H7 (cell line): ENCODE measurements at places on chromosomes 5 and 9. TPM values are rescaled to one million over a fixed set of nuclear protein-coding genes. Genes with fewer than 3 reads are reported as not detected.

FGF1 gene
- 0.24 and 2.9 TPM in 2 replicates for total RNA-seq

PCDHB11 gene
- 0.03 and 0.18 TPM in 2 replicates for total RNA-seq

DNA sequence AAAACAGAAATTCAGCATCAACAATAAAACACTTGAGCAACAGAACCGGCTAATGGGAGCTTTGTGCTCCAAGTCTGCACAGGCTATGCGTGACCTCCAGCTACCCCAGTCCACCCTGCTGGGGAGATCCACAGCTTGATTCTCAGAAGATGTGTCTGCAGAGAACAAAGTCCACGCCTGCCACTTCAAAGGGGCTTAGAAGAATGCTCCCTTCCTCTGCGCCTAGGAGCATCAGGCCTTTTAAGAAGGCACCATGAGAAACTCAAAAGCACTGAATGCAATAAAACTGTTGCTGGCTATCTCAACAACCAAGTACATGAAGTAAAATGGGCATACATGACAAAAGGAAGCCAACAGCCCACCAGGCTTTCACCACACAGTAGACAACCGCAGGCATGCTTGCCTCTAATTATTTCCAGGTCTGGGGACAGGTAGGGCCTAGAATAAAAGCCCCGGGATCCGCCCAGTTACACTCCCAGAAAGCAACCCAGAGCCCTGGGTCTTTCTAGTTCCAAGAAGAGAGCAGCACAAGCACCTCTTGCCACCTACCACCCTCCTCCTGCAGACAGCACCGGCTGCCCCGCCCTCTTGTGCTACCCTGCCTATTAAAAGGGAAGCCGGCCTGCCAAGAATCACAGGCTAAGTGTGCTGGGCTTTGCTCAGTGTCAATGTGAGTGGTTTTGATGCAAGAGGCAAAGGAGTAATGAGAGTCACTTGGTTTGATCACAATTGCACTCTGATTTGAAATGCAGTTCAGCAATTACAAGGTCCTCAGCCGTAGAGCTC lies 123.2 kb downstream of the SPOCK1 start:
- peak; percentile 29 for DNase-seq

DNA sequence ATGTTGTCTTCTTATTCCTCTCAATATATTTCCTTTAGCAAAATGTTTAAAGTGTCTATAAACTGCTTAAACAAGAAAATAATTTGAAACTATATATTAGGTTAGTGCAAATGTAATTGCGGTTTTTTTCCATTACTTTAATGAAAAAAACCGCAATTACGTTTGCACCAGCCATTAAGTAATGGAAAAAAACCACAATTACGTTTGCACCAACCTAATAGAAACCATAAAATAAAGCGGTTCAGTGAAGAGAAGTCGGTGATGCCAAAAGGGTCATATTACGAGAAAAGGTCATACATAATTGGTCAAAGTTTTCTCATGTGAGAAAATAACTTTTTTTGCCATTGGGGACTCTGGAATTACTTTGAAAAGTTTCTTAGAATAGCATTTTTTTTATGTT lies 385.6 kb upstream of the ST8SIA4 start:
- no peak for DNase-seq

DNA sequence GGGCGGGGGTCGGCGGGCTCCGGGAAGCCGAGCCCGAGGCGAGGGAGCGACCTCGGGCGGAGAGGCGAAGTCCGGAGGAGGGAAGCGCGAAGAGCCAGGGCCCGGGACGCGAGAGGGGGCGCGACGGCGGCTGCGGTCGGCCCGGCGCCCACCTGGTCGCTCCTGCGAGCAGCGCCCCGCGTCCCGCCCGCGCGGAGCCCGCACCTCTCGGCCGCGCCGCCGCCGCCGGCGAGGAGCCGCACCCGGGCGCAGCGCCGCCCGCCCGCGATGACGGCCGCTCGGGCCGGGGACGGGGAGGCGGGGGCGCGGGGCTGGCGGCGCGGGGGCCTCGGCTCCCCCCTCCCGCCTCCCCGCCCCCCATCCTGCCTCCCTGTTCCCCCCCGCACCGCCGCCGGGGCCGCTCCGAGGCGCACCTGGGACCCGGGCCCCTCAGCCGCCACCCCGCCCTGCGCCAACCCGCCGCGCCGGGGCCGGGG lies 2.6 kb downstream of the NR5A1 start:
- peak; percentile 93 for DNase-seq

GRCh38 chr5:27473307-27474046 lies 435.1 kb upstream of the CDH9 start:
- DNase-seq, result no peak

GRCh38 chr5:144598451-144599068 lies 427.9 kb downstream of the KCTD16 start:
- peak; percentile 25 for DNase-seq

SOX30 gene
- 0.04 and 0.42 TPM in 2 replicates for total RNA-seq

GRCh38 chr9:83444110-83444509 lies 94.1 kb downstream of the FRMD3 start:
- DNase-seq, result no peak

DNA sequence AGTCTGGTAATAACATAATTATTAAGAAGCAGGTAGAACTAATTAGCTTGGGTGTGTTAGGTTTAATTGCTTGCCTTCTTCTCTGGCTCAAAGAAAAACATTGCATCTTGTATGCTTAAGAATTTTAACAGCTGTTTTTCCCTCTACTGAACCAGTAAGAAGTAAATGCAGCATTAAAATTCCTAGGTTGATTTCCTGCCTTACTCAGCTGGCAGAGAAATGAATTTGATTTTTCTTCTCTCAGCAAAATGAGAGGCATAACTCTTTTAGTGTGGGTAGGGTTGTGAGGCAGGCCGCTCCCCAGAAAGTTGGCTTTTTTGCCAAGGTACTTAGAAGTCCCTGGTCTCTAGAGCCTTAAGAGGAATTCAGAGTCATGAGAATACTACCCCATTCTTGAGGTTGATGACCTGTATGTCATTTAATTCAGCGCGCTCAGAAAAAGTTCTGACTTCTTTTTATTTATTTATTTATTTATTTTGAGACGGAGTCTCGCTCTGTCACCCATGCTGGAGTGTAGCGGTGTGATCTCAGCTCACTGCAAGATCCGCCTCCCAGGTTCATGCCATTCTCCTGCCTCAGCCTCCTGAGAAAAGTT lies 302.6 kb downstream of the ARHGEF28 start:
- no peak for DNase-seq

- DNase-seq, result no peak
These were observed 42.7 kb upstream of the CDC42SE2 start for GRCh38 chr5:131221008-131221703.

DNA sequence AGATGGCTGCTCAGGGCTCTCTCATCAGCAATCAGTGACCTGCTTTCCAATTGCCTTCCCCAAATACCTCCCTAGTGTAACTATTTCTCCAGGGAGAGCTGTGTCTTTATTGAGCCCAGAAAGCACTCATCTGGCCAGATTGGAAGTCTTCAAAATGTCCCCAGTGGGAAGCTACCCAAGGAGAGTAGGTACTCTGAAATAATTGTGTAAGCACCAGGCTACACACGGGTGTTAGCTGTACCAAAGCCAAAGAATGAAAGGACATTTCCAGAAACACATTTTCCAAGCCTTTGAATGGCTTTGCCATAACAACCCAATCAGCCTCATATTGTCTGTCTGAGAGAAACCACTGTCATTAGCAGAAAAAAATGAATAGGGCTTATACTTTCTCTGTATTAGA lies 318.8 kb downstream of the FAM170A start:
- DNase-seq, result no peak

DNA sequence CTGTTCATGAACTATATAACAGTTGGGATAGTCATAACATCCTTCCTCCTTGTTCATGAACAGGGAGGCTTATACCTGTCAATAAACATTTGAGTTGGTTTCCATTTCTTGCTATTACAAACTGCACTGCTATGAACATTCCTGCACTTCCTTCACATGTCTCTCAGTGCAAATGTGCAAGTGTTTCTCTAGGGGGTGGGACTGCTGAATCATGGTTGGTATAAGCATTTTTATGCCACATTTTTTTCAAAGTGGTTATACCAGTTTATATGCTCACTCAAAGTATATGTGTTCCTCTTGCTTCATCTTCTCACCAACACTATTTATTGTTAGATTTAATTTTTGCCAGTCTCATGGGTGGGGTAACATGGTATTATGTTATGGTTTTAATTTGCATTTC lies 25.8 kb upstream of the TPD52L3 start:
- DNase-seq, result no peak

DNA sequence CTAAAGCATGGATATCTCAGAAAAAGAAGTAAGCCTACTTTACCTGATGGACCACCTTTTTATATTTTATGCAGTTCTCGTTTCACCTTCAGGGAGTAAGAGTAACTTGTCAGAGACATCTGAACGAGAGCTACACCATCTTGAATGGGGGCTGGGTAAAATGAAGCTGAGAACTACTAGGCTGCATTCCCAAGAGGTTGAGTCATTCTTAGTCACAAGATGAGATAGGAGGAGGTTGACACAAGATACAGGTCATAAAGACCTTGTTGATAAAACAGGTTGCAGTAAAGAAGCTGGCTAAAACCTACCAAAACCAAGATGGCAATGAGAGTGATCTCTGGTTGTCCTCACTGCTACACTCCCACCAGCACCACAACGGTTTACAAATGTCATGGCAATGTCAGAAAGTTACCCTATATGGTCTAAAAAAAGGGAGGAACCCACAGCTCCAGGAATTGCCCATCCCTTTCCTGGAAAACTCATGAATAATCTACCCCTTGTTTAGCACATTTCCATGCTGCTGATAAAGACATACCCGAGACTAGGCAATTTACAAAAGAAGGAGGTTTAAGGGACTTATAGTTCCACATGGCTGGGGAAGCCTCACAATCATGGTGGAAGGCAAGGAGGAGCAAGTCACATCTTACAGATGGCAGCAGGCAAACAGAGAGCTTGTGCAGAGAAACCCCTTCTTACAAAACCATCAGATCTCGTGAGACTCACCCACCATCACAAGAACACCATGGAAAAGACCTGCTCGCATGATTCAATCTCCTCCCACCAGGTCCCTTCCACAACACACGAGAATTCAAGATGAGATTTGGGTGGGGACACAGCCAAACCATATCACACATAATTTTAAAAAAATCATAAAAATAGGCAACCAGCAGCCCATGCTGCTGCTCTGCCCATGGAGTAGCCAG lies 62.5 kb downstream of the GIN1 start:
- no peak for DNase-seq

TSSK1B gene
- total RNA-seq, result not detected in 2 replicates

NR5A1 gene
- total RNA-seq, result 0.30 and 0.73 TPM in 2 replicates

GRCh38 chr5:35073160-35073559 lies 25.4 kb upstream of the AGXT2 start:
- no peak for DNase-seq

- DNase-seq, result no peak
These were observed 269.2 kb upstream of the TNC start for GRCh38 chr9:115386963-115387770.

SH3RF2 gene
- 0.89 and 1.7 TPM in 2 replicates for total RNA-seq

RPP25L gene
- total RNA-seq, result 41.5 and 46.0 TPM in 2 replicates

SLC6A18 gene
- total RNA-seq, result not detected in 2 replicates

CDKN2B gene
- total RNA-seq, result 0.76 TPM in 1 of 2 replicates, not detected in the other

GRCh38 chr5:168826246-168826725 lies 247.1 kb upstream of the PANK3 start:
- no peak for DNase-seq

CCDC112 gene
- 5.1 and 11.8 TPM in 2 replicates for total RNA-seq

DNA sequence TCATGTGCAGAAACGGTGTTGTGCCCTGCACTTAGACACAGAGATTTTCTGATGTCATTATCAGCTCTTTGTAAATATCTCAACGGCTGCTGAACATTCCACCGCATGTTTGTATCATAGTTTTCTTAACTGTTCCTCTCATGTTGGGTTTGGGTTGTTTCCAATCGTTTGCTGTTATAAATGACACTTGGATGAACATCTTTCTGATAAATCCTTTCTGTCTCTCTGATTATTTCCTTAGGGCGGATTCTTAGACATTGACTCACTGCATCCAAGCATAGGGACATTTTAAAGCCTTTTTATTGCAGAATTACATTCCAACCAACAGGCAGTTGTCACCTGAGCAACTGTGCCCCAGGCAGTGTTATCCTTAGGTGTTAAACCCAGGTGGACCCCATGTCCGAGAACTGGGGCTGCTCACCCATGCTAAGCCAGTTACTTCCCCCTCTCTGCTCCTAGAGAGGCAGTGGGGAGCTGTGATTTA lies 28.5 kb downstream of the COL5A1 start:
- no peak for DNase-seq

DNA sequence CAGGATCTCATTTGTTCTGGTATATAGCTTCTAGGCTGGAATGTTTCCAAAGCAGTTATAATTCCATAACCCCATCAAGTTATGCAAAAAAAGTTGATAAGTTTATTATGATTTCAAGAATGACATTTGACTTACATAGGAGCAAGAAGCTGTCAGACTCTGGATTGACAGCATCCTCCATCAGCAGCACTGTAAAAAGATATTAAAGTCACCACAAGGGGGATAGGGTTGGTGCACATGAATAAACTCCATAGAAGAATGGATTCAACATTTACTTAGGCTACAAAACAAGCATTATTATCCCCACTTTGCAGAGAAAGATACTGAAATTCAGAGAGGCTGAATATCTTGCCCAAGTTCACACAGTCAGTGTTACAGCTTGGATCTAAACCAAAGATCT lies 208.9 kb upstream of the SLC30A5 start:
- DNase-seq, result peak; percentile 26

DNA sequence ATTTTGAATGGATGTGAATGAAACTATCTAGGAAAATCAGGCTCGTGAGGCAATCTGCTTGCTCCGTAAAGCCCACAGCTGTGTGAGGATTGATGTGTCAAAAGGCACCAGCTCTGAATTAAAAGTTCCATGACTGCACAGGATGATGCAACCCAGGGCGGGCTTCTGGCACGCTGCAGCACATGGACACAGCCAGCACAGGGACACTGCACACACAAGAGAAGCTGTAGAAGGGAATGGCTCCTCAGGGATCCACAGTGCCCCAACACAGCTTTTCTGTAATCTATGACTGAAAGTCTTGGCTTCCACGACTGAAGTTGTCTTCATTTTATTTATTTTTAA lies 151.0 kb downstream of the GCNT1 start:
- DNase-seq, result no peak

ANKRD31 gene
- total RNA-seq, result 0.11 TPM in 1 of 2 replicates, not detected in the other

LCNL1 gene
- 0.21 and 0.33 TPM in 2 replicates for total RNA-seq

SLC6A19 gene
- 0.04 and 0.07 TPM in 2 replicates for total RNA-seq

DNA sequence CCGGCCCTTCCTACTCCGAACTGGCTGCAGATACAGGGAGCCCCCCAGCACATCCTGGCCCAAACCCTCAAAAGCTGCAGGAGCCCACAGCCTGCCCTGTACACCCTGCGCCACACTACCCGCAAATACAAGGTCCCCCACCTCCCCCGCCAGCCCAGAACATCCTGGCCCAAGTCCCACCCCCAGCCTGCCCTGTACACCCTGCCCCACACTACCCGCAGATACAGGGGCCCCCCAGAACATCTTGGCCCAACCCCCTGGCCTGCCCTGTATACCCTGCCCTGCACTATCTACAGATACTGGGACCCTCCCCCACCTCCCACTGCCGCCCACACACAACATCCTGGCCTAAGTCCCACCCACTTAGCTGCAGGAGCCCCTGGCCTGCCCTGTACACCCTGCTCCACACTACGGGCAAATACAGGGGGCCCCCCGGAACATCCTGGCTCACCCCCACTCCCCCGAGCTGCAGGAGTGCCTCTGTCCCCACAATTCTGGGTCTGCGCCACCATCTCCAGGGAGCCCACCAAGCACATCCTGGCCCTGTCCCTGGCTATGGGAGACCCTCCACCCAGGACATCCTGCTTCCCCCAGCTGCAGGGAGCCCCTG lies 8.3 kb downstream of the LPCAT1 start:
- DNase-seq, result peak; percentile 72
